ENCODE measurements at places on chromosomes 1 and 21.
A peak's percentile ranks its signal among the peaks of the same experiment; 100 is the strongest.

- H3K27me3 ChIP-seq, result peaks cover 26% of the 10 kb centered on the region
- H3K4me3 ChIP-seq, result peak within 1 kb of the TSS; percentile 83
- H3K4me1 ChIP-seq, result peaks cover 2% of the 10 kb centered on the region
- peak; percentile 92 for DNase-seq
- peaks cover 3% of the 10 kb centered on the region for H3K36me3 ChIP-seq
Observed at GRCh38 chr1:84478876-84479868, at the start of gene RPF1. Gene RPF1 (plus strand): TSS chr1:84479266. CDS start chr1:84479282, 16 bp downstream.

GRCh38 chr1:228277491-228278431 lies 69.9 kb downstream of the OBSCN start:
- DNase-seq, result no peak
- no peaks in the 10 kb centered on the region for H3K27me3 ChIP-seq
- no peak overlapping the region for H3K4me3 ChIP-seq
- peaks cover 12% of the 10 kb centered on the region for H3K4me1 ChIP-seq
- H3K27ac ChIP-seq, result no peak overlapping the region
- H3K36me3 ChIP-seq, result no peaks in the 10 kb centered on the region

GRCh38 chr1:46804926-46805325 lies 6.1 kb downstream of the CYP4B1 start:
- no peaks in the 10 kb centered on the region for H3K27me3 ChIP-seq
- no peak overlapping the region for H3K4me3 ChIP-seq
- no peaks in the 10 kb centered on the region for H3K4me1 ChIP-seq
- H3K36me3 ChIP-seq, result no peaks in the 10 kb centered on the region

DNA sequence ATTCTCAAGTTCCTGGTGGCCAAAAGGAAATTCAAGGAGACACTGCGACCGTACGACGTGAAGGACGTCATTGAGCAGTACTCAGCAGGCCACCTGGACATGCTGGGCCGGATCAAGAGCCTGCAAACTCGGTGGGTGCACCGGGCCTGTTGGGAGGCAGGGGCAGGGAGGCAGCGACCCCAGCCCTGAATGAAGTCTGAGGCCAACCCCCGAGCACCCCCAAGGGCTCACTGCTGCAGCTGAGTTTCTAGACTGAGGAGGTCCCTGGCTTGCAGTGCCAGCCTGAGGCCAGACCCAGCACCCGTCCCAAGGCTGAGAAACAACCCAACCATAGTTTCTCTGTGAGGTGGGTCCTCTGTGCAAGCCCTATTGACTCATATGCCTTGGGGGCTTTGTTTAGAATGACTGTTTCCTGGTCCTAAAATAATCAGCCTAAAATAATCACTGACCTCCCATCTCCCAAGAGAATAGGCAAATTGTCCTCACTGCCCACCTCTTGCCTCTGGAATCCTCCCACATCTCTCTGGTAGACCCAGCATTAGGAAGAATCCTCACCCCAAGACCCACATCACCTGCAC lies 27.1 kb downstream of the CITED4 start:
- DNase-seq, result no peak
- no peaks in the 10 kb centered on the region for H3K27me3 ChIP-seq
- no peaks in the 10 kb centered on the region for H3K4me1 ChIP-seq
- no peak overlapping the region for H3K27ac ChIP-seq
- H3K36me3 ChIP-seq, result no peaks in the 10 kb centered on the region
- no peak overlapping the region for H3K4me3 ChIP-seq

- no peaks in the 10 kb centered on the region for H3K36me3 ChIP-seq
- H3K4me1 ChIP-seq, result no peaks in the 10 kb centered on the region
- no peak overlapping the region for H3K4me3 ChIP-seq
- peak; percentile 13 for DNase-seq
- H3K27ac ChIP-seq, result no peak overlapping the region
Observed at GRCh38 chr1:7827126-7827955, 25.5 kb downstream of the UTS2 start.

GRCh38 chr1:116697548-116698243 lies 30.2 kb upstream of the IGSF3 start:
- H3K4me1 ChIP-seq, result peaks cover 3% of the 10 kb centered on the region
- H3K4me3 ChIP-seq, result no peak overlapping the region
- no peaks in the 10 kb centered on the region for H3K36me3 ChIP-seq
- H3K27me3 ChIP-seq, result no peaks in the 10 kb centered on the region

DNA sequence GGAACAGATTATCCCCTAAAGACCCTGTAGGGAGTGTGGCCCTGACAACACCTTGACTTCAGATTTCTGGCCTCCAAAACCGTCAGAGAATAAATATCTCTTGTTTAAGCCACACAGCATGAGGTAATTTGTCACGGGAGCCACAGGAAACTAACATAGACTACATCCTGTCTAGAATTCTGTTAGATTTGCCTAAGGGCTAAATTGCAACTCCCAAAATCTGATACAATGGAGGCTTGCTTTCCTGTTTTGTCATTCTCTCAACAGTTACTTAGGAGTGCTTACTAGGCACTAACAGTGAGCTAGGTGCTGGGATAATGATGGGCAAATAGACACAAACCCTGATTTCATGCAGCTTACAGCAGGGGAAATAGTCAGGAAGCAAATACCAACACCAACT lies 141.6 kb downstream of the MIS18A start:
- H3K4me1 ChIP-seq, result no peaks in the 10 kb centered on the region
- H3K36me3 ChIP-seq, result no peaks in the 10 kb centered on the region
- H3K27me3 ChIP-seq, result no peaks in the 10 kb centered on the region
- no peak for DNase-seq

DNA sequence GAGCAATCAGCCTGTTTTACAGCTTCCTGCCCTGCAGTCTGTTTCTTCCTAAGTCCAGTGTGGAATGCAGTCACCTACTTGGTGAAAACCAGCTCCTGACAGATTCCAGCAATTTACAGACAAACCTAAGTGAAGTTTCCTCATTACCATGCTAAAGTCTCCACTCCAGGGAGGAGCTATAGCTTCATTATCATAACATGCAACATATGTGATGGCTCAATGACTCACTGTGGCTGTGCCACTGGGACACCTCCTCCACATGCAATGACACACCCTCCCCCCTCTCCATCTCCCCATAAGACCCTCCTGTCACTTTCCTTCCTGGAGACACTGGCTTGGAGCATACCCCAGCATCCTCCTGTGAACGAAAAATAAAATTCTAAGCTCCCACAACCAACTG lies 125.2 kb downstream of the MAP3K21 start:
- H3K27ac ChIP-seq, result no peak overlapping the region
- H3K4me3 ChIP-seq, result no peak overlapping the region
- no peaks in the 10 kb centered on the region for H3K36me3 ChIP-seq

GRCh38 chr21:43814215-43815106 lies 25.1 kb downstream of the RRP1 start:
- H3K36me3 ChIP-seq, result peaks cover 2% of the 10 kb centered on the region
- H3K4me3 ChIP-seq, result no peak overlapping the region
- H3K27ac ChIP-seq, result no peak overlapping the region
- peaks cover 6% of the 10 kb centered on the region for H3K4me1 ChIP-seq
- H3K27me3 ChIP-seq, result no peaks in the 10 kb centered on the region
- DNase-seq, result no peak

DNA sequence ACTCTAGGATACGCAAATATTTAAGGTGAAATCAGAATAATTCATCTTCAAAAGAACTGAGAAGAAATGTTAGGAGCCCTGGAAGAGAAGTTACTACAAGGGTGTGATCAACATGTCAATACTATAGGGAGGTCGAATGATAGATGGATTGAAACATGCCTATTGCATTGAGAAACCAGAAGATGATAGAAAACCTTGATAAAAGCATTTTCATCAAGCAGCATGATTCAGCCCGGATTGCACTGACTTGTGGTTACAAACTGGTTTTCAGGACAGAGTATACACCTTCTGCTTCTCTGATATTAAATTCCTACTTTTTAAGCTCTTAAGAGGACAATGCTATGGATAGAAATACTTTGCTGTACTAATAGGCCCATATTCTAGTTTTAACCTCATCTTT lies 164.2 kb downstream of the FMN2 start:
- no peaks in the 10 kb centered on the region for H3K4me1 ChIP-seq
- no peak overlapping the region for H3K4me3 ChIP-seq
- no peaks in the 10 kb centered on the region for H3K36me3 ChIP-seq
- no peak overlapping the region for H3K27ac ChIP-seq

- H3K27me3 ChIP-seq, result no peaks in the 10 kb centered on the region
- H3K4me1 ChIP-seq, result peaks cover 16% of the 10 kb centered on the region
- H3K36me3 ChIP-seq, result no peaks in the 10 kb centered on the region
- DNase-seq, result no peak
Observed at GRCh38 chr21:40566486-40566885, 280.5 kb downstream of the DSCAM start.

DNA sequence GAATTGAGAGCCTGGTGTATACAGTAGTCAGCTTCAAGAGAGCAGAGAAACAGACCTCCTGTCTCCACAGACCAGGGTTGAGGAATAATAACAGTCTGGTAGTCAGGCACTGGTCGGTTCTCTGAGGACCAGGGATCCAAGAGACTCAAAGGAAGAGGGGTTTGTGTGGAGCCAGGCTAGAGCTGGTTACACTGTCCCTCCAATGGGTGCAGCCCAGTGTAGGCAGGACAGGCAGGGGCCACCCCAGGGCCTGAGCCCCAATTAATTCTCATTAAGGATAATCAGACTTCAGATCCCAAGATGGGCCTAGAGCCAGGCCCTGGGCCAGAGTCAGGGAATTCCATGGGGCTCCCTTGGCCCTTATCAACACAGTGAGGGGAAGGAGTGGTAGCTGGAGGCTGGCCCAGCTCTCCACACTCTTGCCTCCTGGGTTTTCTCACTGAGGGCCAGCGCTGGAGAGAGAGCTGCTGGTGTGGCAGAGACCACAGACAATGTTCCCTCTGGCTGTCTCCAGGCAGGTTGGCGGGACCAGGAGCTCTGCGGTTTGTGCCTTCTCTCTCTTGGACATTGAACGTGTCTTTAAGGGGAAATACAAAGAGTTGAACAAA lies 9.1 kb downstream of the SEMA4A start:
- peak; percentile 35 for DNase-seq
- H3K27ac ChIP-seq, result no peak overlapping the region
- no peaks in the 10 kb centered on the region for H3K27me3 ChIP-seq
- H3K36me3 ChIP-seq, result no peaks in the 10 kb centered on the region

DNA sequence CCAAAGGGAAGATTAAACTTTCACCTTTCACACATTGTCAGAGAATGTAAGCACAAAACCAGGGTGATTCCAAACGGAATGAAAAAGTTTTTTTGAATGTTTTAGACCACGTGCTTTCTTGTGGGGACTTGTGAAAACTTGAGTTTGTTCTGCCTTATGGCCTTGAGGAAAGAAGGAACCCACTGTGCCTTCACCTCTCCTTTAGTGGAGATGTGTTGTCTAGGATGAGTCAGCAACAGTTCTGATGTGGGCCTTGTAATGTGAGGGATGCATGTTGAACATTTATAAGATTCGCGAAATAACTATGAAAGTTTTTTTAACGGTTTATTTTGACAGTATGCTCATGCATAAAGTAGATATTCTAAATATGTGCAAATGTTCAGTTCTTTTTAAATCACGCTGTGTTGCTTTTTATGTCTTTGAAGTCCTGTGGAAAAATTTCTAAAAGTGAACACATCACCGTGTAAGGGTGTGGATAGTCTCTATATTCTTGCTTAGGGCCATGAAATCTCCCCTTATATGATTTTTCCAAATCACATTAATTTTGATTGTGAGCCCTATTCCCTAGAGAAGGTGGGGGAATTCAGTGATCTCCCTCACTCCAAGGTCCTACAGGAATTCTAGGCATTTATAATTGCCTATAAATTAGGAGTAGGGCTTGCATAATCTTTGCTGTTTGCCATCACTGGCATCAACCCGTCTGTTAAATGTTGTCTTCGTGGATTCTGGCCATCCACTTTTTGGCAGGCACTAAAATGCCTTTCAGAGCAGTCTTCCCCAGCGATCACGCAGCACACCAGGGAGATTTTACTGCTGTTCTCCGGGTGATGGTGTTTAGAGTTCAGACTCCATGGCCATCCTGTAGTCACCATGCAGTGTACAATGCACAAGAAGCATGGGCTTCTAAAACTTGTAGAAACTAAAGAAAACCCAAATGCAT lies 47.4 kb downstream of the PLA2G4A start:
- no peaks in the 10 kb centered on the region for H3K36me3 ChIP-seq
- no peaks in the 10 kb centered on the region for H3K27me3 ChIP-seq
- H3K4me1 ChIP-seq, result no peaks in the 10 kb centered on the region
- H3K4me3 ChIP-seq, result no peak overlapping the region

GRCh38 chr1:181768211-181768929 lies 285.1 kb downstream of the CACNA1E start:
- no peaks in the 10 kb centered on the region for H3K4me1 ChIP-seq
- no peak for DNase-seq
- H3K4me3 ChIP-seq, result no peak overlapping the region
- no peaks in the 10 kb centered on the region for H3K27me3 ChIP-seq

GRCh38 chr1:228765168-228765946 lies 30.1 kb downstream of the RHOU start:
- DNase-seq, result no peak
- no peak overlapping the region for H3K4me3 ChIP-seq
- no peaks in the 10 kb centered on the region for H3K27me3 ChIP-seq
- peaks cover 2% of the 10 kb centered on the region for H3K4me1 ChIP-seq
- H3K36me3 ChIP-seq, result no peaks in the 10 kb centered on the region

- no peaks in the 10 kb centered on the region for H3K27me3 ChIP-seq
- H3K4me3 ChIP-seq, result no peak overlapping the region
- no peak for DNase-seq
- peak overlapping the region; percentile 6 for H3K27ac ChIP-seq
Observed at GRCh38 chr1:156260896-156261295, 13.0 kb upstream of the PAQR6 start.

DNA sequence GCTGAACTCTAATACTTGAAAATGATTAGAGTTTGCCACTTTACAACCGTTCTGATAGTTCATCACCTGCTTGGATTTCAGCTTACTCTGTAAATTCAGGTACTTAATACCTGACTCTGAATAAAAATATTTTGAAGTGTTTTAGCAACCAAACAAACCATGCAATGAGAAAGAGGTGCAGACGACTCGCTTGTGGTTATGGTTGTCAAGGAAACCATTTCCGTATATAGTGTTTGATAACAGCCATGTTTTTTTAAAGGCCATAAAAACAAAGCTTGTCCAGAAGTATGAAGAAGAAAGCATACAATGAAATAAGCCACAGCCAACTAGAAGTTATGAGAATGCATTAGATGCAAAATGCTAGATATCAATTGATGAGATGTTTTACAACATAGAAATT lies 167.2 kb upstream of the HMCN1 start:
- peaks cover 5% of the 10 kb centered on the region for H3K4me1 ChIP-seq
- DNase-seq, result peak; percentile 53
- no peak overlapping the region for H3K4me3 ChIP-seq
- H3K27me3 ChIP-seq, result no peaks in the 10 kb centered on the region
- no peak overlapping the region for H3K27ac ChIP-seq

- H3K27me3 ChIP-seq, result no peaks in the 10 kb centered on the region
- no peaks in the 10 kb centered on the region for H3K36me3 ChIP-seq
- no peaks in the 10 kb centered on the region for H3K4me1 ChIP-seq
- H3K27ac ChIP-seq, result no peak overlapping the region
- H3K4me3 ChIP-seq, result no peak overlapping the region
- DNase-seq, result peak; percentile 16
Observed at GRCh38 chr1:45266151-45266801, 59.9 kb upstream of the ZSWIM5 start.

GRCh38 chr1:2237773-2238172 lies 9.7 kb downstream of the SKI start:
- no peak for DNase-seq
- H3K36me3 ChIP-seq, result no peaks in the 10 kb centered on the region
- peaks cover 23% of the 10 kb centered on the region for H3K4me1 ChIP-seq

GRCh38 chr1:227318853-227319607 lies 738 bp upstream of the CDC42BPA start:
- no peaks in the 10 kb centered on the region for H3K4me1 ChIP-seq
- DNase-seq, result peak; percentile 83
- peak overlapping the region; percentile 72 for H3K4me3 ChIP-seq
- no peaks in the 10 kb centered on the region for H3K36me3 ChIP-seq
- no peaks in the 10 kb centered on the region for H3K27me3 ChIP-seq
